ENCODE measurements at places on chromosomes 16 and 17.
A peak's percentile ranks its signal among the peaks of the same experiment; 100 is the strongest.

GRCh38 chr17:79400989-79401703, 209.7 kb downstream of the RBFOX3 start:
- peak; percentile 91 for DNase-seq

DNA sequence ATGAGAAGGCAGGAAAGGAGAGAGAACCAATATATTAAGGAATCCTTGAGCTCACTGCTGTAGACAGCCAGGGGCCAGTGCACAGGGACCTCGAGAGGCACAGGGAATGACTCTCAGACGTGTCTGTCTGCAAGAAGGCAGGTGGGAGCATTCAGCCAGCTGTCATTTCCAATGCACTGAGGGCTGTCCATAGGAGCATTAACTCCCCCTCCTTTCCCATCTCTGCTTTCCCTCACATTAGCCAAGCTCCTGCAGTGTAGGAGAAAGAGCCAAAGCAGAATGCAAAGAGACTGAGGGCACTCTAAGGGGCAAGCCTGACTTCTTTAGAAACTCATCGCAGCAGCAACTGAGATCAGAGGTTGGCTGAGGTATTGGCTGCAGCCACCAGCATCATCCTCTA, 218.3 kb downstream of the CDH13 start:
- DNase-seq: no peak

GRCh38 chr16:21233045-21233520, 416 bp upstream of the ANKS4B start:
- DNase-seq: no peak

- DNase-seq: no peak
Measured at GRCh38 chr16:84643674-84644073, 4.6 kb upstream of the KLHL36 start.

- no peak for DNase-seq
Measured at GRCh38 chr17:1769822-1770477, 8.1 kb downstream of the SERPINF1 start.

GRCh38 chr16:27465483-27465879, 63.5 kb downstream of the IL21R start:
- no peak for DNase-seq

DNA sequence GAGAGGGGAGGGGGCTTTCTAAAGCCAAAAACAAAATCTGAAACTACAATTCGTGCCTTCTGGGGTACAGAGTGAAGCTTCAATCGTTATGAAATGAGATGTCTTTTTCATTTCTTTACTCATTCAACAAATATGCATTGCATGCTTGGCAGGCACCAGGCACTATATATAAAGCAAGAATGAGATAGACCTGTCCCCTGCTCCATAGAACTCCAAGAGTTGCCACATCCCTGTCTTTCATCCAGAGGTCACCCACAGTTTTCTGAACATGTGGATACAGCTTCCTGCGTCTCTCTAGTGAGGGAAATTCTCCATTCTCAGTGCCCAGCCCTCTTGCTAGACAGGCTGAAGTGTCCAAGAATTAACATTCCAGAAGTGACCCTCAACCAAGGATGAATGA, 343.2 kb upstream of the MAF start:
- no peak for DNase-seq

DNA sequence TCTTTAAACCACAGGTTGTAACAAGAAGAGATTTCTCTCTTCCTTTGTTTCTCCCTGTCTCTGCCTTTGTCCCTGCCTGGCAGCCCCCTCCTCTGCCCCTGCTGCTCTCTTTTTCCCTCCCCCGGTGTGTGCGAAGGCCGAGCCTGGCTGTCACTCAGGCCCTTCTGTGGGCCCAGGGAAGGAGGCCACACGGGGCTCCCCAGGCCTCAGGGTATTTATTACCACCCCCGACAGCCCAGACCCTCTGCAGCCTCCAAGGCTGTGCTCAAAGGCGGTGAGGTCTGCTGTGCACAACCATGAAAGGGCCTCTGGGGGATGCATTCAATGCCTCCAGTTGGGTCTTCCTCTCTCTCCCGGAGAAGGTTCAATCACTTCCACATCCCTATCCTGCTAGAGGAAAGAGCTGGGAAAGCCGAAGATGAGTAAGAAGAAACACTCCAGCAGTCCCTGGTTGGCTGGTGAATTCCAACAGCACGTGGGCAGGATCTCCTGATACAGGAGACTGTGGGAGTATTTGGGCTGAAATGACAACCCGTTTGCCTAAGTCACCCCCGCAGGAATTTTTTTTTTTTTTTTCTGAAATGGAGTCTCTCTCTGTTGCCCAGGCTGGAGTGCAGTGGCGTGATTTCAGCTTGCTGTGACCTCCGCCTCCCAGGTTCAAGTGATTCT, 34.2 kb downstream of the ZNF423 start:
- DNase-seq: no peak

- DNase-seq: peak; percentile 91
Measured at GRCh38 chr17:77254951-77255825, 114.4 kb downstream of the SEC14L1 start.

GRCh38 chr17:61431594-61432311, 20.5 kb upstream of the TBX4 start:
- DNase-seq: no peak

DNA sequence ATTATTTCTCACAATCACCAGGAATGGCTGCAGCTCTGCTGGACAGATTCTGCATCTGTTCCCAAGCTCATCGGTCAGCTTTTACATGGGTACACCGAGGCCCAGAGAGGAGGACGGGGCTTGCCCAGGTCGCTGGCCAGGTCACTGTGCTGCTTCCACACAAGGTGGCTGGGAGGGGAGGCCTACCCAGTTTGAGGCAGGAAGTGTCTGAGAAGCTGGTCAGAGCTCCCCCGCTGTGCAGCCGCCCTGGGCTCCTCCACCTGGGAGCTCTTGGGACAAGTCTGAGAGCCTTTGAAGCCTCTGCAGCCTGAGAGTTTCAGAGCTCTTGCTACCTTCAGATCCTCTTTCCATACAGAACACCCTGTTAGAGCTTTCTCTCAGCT, 143.3 kb downstream of the CLEC16A start:
- no peak for DNase-seq

GRCh38 chr16:74439685-74440084, 18.4 kb upstream of the CLEC18B start:
- DNase-seq: no peak

GRCh38 chr17:13016881-13017654, 759 bp downstream of the ELAC2 start:
- DNase-seq: no peak

DNA sequence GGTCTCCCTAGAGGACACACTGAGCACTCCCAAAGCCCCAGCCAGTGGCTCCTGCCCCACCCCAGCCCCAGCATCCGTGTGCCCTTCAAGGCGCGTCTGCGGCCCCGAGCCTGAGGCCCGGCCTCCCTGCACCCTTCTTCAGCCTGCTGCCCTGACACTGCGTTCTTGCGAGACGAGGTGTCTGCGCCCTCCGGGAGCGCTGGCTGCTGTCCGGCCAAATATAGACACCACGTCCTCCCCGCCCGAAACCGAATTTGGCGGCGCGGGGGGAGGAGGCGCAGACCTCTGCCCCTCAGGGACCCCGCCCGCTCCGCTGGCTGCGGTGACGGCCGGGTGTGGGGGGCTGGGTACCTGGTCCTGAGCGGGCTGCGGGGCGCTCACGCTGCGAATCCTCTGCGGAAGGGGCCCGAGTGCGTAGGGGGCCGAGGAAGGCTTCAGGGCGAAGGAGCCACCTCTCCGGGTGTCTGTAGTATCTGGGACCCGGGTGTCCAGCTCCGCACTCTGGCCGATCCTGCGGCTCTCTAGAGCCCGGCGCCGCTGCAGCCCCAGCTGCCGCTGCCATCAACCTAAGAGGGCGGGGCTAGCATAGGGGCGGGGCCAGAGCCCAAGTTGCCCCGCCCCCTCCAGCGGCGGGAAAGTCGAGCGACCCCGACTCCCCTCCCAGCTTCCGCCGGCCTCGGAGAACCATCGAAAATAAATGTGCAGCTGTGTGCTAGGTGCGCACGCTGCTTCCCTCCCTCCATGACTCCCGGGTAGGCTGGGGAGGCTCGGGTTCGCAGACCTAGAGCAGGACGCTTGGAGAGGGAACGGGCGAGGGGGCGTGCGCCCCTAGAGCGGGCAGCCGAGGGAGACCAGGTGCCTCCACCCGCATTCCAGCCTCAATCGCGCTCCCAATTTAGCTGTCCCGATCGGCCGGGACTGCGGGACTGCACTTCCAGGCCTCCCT, at the start of gene CORO6:
TSS of gene CORO6 (minus strand) at position 576 of the 946 bp plus-strand sequence. CDS start 1,491 bp downstream, outside the sequence.
- no peak for DNase-seq

DNA sequence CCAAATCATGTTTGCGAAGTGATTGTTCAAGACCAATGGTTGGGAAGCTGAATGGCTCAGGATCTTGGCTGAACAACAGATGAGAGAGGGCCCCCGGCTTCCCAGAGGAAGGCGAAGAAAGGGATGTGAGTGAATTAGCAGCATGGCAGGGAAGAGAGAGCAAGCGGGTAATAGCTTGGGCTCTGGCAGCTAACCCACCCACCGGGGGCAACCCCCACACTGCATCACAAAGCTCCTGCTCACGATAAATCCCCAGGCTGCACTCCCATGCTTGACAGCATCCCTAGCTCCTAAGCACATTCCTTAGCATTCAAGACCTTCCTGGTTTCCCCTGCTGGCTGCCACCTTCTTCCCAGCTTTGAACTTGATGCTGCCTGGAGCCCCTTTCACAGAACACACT, 26.2 kb upstream of the EMP2 start:
- DNase-seq: no peak

DNA sequence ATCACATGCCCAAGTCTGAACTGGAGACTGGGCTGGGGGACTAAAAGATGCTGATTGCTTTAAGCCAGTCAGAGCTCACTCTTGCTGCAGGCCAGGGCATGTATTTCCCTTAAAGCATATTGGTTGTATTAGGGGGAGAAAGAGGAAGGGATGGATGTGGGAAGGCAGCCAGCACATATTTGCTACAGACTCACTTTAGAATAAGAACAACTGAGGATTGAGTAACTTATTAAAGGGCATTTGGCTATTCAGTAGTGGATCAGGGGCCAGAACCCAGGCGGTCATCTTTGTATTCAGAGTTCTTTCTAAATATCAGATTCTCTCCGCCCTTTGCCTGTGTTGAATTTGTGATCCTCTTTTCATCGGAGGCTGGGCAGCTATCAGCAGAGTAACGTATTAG, 231.7 kb downstream of the HAPSTR1 start:
- no peak for DNase-seq

GRCh38 chr17:79874329-79874981, 35.2 kb upstream of the CBX4 start:
- no peak for DNase-seq

GRCh38 chr16:88442383-88442726, 10.7 kb upstream of the ZFPM1 start:
- no peak for DNase-seq

- DNase-seq: no peak
Measured at GRCh38 chr17:27808628-27809027, 8.3 kb upstream of the NOS2 start.

DNA sequence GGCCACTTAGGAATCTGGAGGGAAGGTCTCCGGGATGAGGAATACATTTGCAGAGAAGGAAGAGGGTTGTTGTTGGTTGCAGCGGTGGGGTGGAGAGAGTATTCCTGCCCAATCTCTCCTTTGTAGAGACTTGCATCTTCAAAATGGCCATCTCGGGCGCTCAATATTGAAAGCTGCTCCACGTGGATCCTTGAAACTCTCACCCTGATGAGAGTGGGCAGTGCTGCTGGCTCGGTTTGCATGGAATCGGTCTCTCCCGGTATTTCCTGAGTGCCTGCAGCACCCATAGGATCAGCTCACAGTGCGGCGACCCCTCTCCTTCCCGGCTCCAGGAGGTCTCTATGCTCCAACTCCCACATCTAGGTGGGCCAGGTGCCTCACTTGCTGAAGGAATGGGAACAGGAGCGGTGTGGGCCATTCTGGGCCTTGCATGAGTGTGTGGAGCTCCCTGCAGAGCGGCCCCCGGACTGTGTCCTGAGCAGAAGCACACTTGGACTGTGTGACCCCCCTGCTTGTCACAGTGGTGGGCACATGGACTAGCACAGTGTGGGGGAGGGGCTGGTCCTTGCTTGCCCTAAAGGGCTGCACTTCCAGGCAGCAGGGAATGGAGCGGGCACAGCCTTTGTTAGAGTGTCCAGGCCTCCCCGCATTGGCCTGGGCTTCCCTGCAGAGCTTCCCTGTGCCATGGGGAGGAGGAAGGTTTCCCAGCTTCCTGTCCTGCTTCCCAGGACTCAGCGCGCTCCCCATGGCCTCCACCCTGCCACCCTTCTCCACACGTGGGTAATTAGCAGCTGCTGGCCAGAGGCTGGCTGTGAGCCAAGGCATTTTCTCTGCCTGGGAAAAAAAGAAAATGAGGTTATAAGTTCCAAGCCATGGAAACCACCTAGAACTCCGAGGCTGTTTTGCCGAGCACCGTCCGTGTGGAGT, 139.3 kb downstream of the IRF8 start:
- no peak for DNase-seq

- no peak for DNase-seq
Measured at GRCh38 chr17:82053130-82053529, 1.4 kb downstream of the GPS1 start.

GRCh38 chr16:50560903-50561863, 13.0 kb downstream of the NKD1 start:
- DNase-seq: no peak

GRCh38 chr16:89315791-89316581, 98.5 kb downstream of the ZNF778 start:
- no peak for DNase-seq

GRCh38 chr16:57036945-57037344, 47.6 kb downstream of the NLRC5 start:
- no peak for DNase-seq

DNA sequence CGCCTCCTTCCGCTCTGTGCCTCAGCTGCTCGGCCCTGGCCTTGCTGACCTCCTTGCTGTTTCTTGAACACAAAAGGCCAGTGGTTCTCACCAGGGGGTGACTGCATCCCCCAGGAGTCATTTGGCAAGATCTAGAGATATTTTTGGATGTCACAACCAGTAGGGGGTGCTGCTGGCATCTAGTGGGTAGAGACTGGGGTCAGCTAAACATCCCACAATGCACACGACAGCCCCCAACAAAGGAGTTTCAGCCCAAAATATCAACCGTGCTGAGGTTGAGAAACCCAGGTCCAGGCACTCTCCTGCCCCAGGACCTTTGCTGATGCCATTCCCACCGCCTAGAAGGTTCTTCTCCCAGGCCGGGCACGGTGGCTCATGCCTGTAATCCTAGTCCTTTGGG, 39.7 kb downstream of the ABCC6 start:
- no peak for DNase-seq

- no peak for DNase-seq
Measured at GRCh38 chr16:22053921-22054341, 38.4 kb upstream of the VWA3A start.

Data from osteocyte (in vitro differentiated cells).